NCI-H460 (cell line): ENCODE measurements at places on chromosomes 4 and X. TPM values are rescaled to one million over a fixed set of nuclear protein-coding genes. Genes with fewer than 3 reads are reported as not detected.

Gene ESX1
- total RNA-seq = not detected in 2 replicates

Gene ADAMTS3
- total RNA-seq = 0.07 and 0.14 TPM in 2 replicates

Gene DCAF12L2
- 1.2 and 1.3 TPM in 2 replicates for total RNA-seq

Gene CYTL1
- total RNA-seq = not detected in 2 replicates

Gene LEF1
- 0.69 TPM in 2 replicates for total RNA-seq

Gene ALPK1
- 17.8 and 19.0 TPM in 2 replicates for total RNA-seq

Gene MAGEA1
- total RNA-seq = 64.2 and 68.8 TPM in 2 replicates

Gene CENPE
- 22.4 and 26.3 TPM in 2 replicates for total RNA-seq

Gene SLC4A4
- total RNA-seq = 0.10 TPM in 1 of 2 replicates, not detected in the other

Gene LUZP4
- not detected in 2 replicates for total RNA-seq

Gene DKK2
- not detected in 2 replicates for total RNA-seq

Gene SLITRK4
- 95.2 and 109 TPM in 2 replicates for total RNA-seq

Gene TGIF2LX
- not detected in 2 replicates for total RNA-seq

Gene BCLAF3
- total RNA-seq = 4.8 and 7.5 TPM in 2 replicates

Gene SRPX
- 78.0 and 85.8 TPM in 2 replicates for total RNA-seq

Gene RHOXF2
- total RNA-seq = not detected in 2 replicates

Gene IL21
- total RNA-seq = not detected in 2 replicates

Gene TSC22D3
- 53.9 and 57.7 TPM in 2 replicates for total RNA-seq

Gene CXCL13
- not detected in 2 replicates for total RNA-seq

Gene MMRN1
- total RNA-seq = 0.03 and 0.12 TPM in 2 replicates

Gene ETDB
- total RNA-seq = not detected in 2 replicates
